ENCODE measurements at places on chromosomes 4 and X. TPM values are rescaled to one million over a fixed set of nuclear protein-coding genes. Genes with fewer than 3 reads are reported as not detected.

GRCh38 chr4:38752372-38752940, 30.3 kb downstream of the TLR10 start:
- no peaks in the 10 kb centered on the region for H3K27me3 ChIP-seq
- no peaks in the 10 kb centered on the region for H3K4me1 ChIP-seq
- no peaks in the 10 kb centered on the region for H3K36me3 ChIP-seq
- peak; percentile 18 for DNase-seq
- no peak overlapping the region for H3K4me3 ChIP-seq
- no peak overlapping the region for H3K27ac ChIP-seq

GRCh38 chr4:156662921-156663320, 308.7 kb downstream of the PDGFC start:
- H3K4me1 ChIP-seq = no peaks in the 10 kb centered on the region
- H3K27me3 ChIP-seq = no peaks in the 10 kb centered on the region
- H3K36me3 ChIP-seq = no peaks in the 10 kb centered on the region

DNA sequence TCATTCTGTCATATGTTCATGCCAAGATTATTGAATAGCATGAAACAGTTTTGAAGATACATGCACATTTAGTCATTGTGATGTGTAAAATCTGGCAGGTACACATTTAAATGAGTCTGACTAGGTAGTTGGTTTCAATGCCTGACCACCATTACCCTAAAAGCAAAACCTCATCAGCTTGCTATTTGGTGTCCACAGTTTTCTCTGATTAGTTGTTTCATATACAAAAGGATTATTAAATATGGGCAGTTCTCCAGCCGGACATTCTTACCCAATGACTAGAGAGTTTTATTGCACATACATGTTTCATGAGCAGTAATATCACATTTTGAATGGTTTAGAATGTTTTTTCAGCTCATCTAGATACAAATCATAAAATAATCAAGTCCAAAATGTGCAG, 23.7 kb downstream of the DCHS2 start:
- H3K4me1 ChIP-seq = no peaks in the 10 kb centered on the region
- peaks cover 2% of the 10 kb centered on the region for H3K27me3 ChIP-seq
- no peak overlapping the region for H3K27ac ChIP-seq
- H3K4me3 ChIP-seq = no peak overlapping the region
- H3K36me3 ChIP-seq = no peaks in the 10 kb centered on the region

DNA sequence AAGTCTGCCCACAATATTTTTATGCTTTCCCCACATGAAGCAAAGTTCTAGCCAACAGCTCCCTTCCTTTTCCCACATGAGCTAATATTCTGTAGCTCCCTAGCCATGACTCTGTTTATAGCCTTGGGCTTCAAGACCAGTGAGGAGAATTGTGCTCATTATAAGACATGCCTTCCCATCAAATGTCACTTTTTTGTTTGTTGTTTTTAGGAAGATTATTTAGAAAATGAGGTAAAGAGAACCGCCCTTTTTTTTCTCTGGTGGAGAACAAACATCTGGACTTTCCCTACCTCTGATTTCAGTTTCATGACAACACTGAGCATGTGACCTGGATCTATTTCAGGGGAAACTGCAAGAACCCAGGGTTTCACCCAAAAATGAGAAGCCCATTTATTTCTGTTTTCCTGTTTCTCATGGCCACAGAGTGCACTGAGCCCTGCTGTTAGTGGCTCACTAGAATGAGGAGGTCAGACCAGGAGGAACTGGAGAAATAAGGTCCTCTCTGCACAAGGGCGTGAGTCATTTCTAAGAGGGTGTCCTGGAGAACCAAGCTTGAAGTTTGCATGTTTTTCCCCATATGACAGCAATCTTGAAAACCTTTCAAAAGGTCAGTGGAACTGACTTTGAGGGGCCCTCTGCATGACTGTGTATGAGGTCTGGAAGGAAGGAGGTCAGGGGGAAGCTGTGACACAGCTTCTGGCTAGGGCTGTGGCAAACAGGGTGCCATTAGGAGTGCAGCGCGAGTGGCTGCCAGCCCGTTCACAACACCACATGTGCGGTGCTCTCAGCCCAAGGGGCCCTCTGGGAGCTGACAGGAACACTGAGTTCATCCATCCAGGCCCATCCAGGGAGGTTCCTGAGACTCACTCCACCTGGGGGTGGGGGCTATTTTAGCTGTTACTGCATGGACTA, 55.2 kb downstream of the CHST7 start:
- no peaks in the 10 kb centered on the region for H3K4me1 ChIP-seq
- H3K27ac ChIP-seq = no peak overlapping the region
- no peak for DNase-seq
- no peaks in the 10 kb centered on the region for H3K36me3 ChIP-seq
- no peak overlapping the region for H3K4me3 ChIP-seq

DNA sequence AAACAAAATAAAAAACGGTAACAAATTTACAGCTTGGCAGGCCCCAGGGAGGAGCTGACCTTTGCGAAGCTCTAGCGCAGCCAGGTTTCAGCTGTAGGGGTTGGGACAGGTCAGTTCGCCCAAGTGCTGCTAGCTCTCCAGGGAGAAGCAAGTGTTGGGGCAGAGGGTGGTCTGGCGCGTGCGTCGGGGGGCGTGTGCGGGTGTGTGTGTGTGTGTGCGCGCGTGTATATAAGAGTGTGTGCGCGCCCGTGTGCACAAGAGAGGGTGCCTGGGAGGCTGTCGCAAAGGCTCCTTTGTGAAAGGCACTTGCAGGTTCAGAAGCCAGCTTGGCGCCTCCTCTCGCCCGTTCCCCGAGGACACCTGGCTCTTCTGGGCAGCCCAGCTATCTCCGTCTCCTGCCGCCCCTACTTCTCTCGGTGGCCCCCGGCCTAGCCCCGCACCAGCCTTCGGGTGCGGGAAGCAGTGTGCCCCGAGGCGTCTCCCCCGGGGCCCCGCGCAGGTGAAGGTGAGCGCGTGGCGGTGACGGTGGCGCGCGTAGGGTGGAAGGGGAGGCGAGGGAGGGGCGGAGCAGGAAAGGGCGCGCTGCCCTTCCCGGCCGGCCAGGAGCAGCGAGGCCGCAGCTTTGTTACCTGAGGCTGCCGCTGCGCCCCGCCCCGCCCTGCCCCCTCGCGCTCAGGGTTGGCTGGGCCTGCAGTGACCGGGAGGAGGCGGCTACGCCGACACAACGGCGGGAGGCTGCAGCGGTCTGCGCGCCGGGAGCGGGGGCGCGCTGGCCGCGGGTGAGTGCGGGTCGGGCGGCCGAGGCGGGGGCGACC, at the start of gene FHDC1:
Gene FHDC1, plus strand, starts transcription at position 693 of the 815 bp plus-strand sequence. CDS start 6,735 bp downstream, outside the sequence.
- DNase-seq = no peak
- peaks cover 14% of the 10 kb centered on the region for H3K27me3 ChIP-seq
- no peaks in the 10 kb centered on the region for H3K36me3 ChIP-seq
- peaks cover 26% of the 10 kb centered on the region for H3K4me1 ChIP-seq
- H3K4me3 ChIP-seq = peak within 1 kb of the TSS; percentile 79

FAM236B gene
- polyA plus RNA-seq = not detected

HMGN5 gene
- 0.92 TPM for polyA plus RNA-seq

- H3K4me1 ChIP-seq = no peaks in the 10 kb centered on the region
- no peak for DNase-seq
- H3K36me3 ChIP-seq = no peaks in the 10 kb centered on the region
- no peak overlapping the region for H3K27ac ChIP-seq
- H3K27me3 ChIP-seq = no peaks in the 10 kb centered on the region
- no peak overlapping the region for H3K4me3 ChIP-seq
These were observed 726.4 kb upstream of the MAGEB2 start for GRCh38 chrX:29488919-29489318.

DNA sequence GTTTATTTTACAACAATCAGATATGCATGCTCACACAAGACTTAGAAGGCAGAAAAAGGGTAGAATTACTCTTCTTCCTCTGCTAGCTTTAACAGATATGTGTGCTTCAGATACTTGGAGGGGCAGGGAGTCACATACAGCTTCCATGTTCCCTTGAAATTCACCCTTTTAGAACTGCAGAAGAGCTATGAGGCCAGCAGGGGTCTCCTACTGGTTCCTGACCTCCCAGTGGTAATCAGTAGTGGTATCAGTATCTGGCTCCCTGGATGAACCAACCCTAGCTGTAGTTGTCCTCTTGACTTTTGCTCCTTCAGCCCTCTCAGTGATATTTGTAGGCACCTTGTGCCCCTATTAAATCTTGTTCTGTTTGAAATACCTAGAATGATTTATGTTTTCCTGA, 81.5 kb downstream of the RCHY1 start:
- H3K36me3 ChIP-seq = no peaks in the 10 kb centered on the region
- no peaks in the 10 kb centered on the region for H3K4me1 ChIP-seq
- peaks cover 5% of the 10 kb centered on the region for H3K27me3 ChIP-seq
- H3K4me3 ChIP-seq = no peak overlapping the region
- no peak for DNase-seq

GPC4 gene
- polyA plus RNA-seq = not detected

DNA sequence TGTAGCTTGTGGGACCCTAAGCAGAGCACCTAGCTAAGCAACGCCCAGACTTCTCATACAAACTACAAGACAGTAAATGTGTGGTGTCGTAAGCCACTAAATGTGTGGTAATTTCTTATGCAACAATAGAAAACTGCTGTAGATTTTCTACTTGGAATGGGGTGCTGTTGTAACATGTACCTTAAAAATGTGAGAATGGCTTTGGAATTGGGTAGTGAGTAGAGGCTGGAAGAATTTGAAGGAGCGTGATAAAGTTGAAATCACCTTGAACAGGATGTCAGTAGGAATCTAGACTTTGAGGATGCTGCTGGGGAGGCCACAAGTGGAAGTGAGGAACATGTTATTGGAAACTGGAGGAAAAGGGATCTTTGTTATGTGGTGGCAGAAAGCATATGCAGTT, 43.2 kb upstream of the FUNDC1 start:
- H3K36me3 ChIP-seq = no peaks in the 10 kb centered on the region
- H3K27ac ChIP-seq = no peak overlapping the region
- peaks cover 3% of the 10 kb centered on the region for H3K27me3 ChIP-seq

- peaks cover 5% of the 10 kb centered on the region for H3K4me1 ChIP-seq
- H3K4me3 ChIP-seq = no peak overlapping the region
- no peaks in the 10 kb centered on the region for H3K27me3 ChIP-seq
- H3K36me3 ChIP-seq = no peaks in the 10 kb centered on the region
- DNase-seq = no peak
- no peak overlapping the region for H3K27ac ChIP-seq
These were observed 67.3 kb upstream of the HHIP start for GRCh38 chr4:144578681-144579080.

TLL1 gene
- polyA plus RNA-seq = not detected

ESX1 gene
- polyA plus RNA-seq = not detected

GRCh38 chr4:48093991-48094416, 40.0 kb downstream of the TXK start:
- peaks cover 31% of the 10 kb centered on the region for H3K4me1 ChIP-seq
- H3K27ac ChIP-seq = peak overlapping the region; percentile 81
- no peak overlapping the region for H3K4me3 ChIP-seq

GRCh38 chr4:54228961-54229501, at the start of gene PDGFRA:
TSS of gene PDGFRA (plus strand) at chr4:54229293. CDS start at chr4:54258769, 29,476 bp downstream.
- no peak for DNase-seq
- H3K4me3 ChIP-seq = peak within 1 kb of the TSS; percentile 32
- no peaks in the 10 kb centered on the region for H3K36me3 ChIP-seq

GRCh38 chrX:6732101-6732500, 197.2 kb upstream of the VCX3A start:
- DNase-seq = no peak
- no peak overlapping the region for H3K27ac ChIP-seq
- no peaks in the 10 kb centered on the region for H3K4me1 ChIP-seq
- H3K36me3 ChIP-seq = peaks cover 6% of the 10 kb centered on the region

TMPRSS11A gene
- not detected for polyA plus RNA-seq

GRCh38 chrX:44303119-44303518, 40.4 kb downstream of the EFHC2 start:
- H3K27me3 ChIP-seq = peaks cover 2% of the 10 kb centered on the region
- H3K4me3 ChIP-seq = no peak overlapping the region
- H3K4me1 ChIP-seq = no peaks in the 10 kb centered on the region

- peaks cover 4% of the 10 kb centered on the region for H3K36me3 ChIP-seq
- H3K27me3 ChIP-seq = peaks cover 6% of the 10 kb centered on the region
- H3K4me1 ChIP-seq = peaks cover 36% of the 10 kb centered on the region
- H3K27ac ChIP-seq = peak overlapping the region; percentile 28
These were observed 96.0 kb downstream of the EFHC2 start for GRCh38 chrX:44247468-44247867.

GRCh38 chr4:127772769-127773671, 9.1 kb upstream of the HSPA4L start:
- no peaks in the 10 kb centered on the region for H3K36me3 ChIP-seq
- H3K27ac ChIP-seq = no peak overlapping the region
- H3K27me3 ChIP-seq = no peaks in the 10 kb centered on the region
- H3K4me1 ChIP-seq = no peaks in the 10 kb centered on the region

- no peaks in the 10 kb centered on the region for H3K36me3 ChIP-seq
- no peaks in the 10 kb centered on the region for H3K4me1 ChIP-seq
- DNase-seq = no peak
- H3K27me3 ChIP-seq = no peaks in the 10 kb centered on the region
- H3K4me3 ChIP-seq = no peak overlapping the region
- no peak overlapping the region for H3K27ac ChIP-seq
These were observed 80.8 kb downstream of the SLC7A11 start for GRCh38 chr4:138161351-138161750.

DNA sequence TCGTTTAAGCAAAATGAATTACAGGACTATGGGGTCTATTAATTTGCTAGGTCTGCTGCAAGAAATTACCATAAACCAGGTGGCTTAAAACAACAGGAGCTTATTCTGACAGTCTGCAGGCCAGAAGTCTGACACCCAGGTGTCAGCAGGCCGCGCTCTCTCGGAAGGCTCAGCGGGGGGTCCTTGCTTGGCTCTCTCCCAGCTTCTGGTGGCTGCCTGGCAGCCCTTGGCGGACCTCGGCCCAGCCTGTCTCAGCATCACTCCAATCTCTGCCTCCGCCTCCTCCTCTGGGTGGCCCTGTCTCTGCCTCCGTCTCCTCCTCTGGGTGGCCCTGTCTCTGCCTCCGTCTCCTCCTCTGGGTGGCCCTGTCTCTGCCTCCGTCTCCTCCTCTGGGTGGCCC, 580.5 kb upstream of the FAT1 start:
- no peak overlapping the region for H3K27ac ChIP-seq
- H3K4me1 ChIP-seq = no peaks in the 10 kb centered on the region
- H3K27me3 ChIP-seq = no peaks in the 10 kb centered on the region
- no peaks in the 10 kb centered on the region for H3K36me3 ChIP-seq
- no peak overlapping the region for H3K4me3 ChIP-seq
- DNase-seq = no peak

ZNF157 gene
- not detected for polyA plus RNA-seq

DNA sequence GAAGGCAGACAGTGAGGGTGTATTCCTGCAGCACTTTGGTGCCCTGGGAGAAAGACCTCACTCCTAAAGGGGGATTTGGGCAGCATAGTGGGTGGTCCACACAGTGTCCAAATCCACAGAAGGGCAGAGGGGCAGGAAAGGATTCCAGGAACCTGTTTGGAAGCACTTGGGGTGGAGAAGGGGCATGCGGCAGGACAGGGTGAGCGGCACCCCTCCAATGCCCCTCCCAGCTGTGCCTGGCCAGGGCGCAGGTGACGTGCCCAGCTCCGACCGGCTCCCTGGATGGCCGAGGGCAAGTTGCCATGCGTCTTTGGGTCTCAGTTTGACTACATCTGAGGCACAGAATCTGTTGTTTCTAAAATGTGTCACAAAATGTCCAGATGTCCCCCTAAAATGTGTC, 66.5 kb upstream of the HMX1 start:
- no peaks in the 10 kb centered on the region for H3K4me1 ChIP-seq
- DNase-seq = no peak
- no peaks in the 10 kb centered on the region for H3K36me3 ChIP-seq
- H3K27ac ChIP-seq = no peak overlapping the region

Measured in immature natural killer cell (primary cell).